ENCODE measurements at places on chromosomes 11 and 22.

DNA sequence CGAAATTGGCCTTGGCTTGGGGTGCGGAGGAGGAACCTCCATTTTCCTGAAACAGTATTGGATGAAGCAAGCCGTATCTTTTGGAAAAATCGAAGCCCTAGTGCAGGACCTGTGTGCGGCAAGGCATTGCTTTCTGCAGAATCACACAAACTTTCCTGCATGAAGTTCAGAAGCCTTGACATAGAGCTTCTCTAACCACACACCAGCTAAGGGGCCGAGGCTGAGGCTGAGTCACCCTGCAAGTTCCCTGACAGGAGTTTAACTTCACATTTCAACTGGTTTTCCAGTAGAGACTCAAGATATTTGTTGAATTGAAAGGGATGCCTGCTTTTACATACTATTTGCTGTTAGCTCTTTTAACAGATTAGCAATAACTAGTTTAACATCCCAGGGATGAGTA is 67.8 kb downstream of the TCF20 start:
- DNase-seq: no peak

DNA sequence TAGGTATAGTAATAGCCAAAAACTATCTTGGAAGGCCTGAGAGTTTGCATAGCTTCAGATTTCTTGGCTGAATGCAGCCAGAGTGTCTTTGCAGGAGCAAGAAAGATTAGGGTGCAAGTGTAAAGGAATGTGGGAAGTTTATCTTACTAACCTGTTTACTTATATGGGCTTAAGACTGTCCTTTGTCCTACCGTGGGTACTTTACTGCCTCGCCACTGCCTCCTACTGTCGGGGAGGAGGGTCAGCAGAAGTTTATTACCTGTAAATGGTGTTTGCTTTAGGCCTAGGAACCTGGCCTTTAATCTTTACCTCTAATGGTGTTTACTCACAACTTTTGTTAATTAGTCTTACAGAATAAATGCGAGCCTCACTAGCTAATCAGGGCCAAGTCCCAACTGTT is 633.8 kb downstream of the DLG2 start:
- no peak for DNase-seq

DNA sequence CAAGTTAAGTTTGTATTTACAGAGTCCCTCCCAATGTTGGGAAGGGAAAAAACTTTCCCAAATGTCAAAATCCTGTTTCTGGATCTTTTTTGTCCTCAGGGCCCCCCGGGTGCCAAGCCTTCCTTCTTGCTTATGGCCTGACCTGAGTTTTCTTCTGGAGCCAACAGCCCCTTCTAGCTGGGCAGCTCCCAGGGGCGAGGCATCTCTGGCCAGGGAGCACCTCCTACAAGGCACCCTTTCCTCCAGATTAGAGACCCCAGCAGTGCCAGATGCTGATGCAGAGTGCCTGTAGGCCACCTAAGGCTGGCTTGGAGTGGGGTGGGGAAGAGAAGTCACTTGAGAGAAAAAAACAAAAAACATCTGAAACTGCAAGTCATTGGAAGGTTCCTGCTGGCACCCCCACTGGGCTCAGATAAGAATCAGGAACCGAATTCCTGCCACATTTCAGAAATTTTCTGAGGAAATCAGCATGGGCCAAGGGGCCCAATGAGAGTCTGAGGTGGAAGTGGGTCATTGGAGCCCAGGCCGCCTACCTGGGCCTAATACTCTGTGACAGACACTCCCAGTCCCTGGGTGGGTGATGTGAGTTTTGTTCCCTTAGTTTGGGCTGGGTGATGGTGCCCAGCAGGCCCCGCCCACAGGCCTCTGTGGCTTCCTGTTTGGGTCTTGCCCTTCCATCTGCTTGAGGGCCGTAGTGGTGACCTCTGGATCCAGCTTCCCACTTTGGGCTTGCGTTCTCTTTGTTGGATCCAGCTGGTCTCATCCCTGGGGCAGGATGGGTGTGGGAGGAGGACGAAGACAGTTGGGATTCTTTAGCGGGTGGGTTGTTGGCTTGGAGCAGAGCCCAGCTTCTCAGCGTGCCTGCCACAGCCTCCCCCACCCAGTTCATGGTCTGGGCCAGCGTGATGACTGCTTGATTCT is 40.6 kb downstream of the PARVA start:
- DNase-seq: no peak

DNA sequence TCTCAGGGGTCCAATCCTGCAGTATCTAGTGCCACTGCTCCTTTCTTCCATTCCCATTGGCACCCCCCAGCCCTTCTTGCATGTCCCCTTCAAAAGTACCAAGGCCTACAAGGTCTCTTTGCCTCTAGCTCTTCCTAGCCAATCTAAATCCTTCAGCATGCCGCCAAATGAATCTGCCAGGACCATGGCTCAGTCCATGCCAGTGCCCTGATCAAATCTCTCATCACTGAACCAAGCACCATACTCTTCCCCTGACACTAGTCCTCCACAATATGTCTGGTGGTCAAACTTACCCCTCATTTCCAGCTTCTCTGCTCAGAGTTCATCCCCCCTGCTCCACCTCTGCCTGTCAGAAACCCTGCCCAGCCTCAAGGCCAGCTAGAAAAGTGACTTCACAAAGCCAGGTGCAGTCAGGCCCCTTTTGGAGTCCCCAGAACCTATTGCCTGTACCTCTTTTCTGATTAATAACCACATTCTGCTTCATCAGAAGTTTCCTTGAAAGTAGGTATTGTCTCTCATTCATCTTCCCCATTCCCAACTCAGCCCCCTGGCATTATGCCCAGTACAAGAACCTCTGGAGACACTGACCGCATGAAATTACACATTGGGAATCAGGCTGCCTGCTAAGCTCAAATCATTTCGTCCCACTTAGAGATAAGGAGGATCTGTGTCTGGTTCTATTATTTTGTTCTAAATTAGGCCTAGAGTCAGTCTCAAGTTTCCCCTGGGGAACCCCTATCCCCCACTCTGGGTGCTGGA is 11.4 kb downstream of the FEN1 start:
- DNase-seq: no peak

DNA sequence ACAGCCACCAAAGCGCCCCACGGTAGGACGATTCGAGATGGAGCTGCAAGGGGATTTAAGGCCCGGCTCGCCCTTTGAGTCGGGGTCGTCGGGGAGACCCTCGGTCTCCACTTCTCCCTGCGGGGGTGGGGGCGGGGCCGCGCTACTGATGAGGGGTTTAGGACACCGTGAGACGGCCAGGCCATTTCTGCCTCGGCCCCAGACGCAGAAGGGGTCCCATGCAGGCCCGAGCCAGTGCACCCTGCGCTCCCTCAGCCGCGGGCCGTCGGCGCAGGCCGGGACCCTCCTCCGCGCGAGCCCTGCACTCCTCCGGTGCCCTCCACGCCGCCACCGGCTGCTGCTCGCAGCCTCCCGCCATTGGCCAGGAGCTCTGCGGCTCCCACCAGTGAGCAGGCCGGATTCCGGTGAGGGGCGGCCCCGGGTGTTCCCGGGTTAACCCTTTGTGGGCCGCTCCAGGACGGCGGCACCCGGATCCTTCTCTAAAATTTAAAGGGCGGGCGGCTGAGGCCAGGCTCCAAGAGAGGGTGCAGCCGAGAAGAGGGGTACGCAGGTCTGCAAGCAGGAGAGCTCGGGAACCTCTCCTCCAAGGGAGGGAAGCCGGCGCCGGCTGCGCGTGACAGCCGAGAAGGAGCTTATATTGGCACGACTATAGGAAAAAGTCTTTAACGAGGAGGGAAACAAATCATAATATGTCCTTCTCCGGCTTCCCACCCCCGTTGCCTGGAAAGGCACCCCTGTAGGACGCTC is 18.0 kb downstream of the CREB3L1 start:
- peak; percentile 36 for DNase-seq

- DNase-seq: no peak
These were observed 243.0 kb downstream of the CTTN start for GRCh38 chr11:70641369-70641768.

DNA sequence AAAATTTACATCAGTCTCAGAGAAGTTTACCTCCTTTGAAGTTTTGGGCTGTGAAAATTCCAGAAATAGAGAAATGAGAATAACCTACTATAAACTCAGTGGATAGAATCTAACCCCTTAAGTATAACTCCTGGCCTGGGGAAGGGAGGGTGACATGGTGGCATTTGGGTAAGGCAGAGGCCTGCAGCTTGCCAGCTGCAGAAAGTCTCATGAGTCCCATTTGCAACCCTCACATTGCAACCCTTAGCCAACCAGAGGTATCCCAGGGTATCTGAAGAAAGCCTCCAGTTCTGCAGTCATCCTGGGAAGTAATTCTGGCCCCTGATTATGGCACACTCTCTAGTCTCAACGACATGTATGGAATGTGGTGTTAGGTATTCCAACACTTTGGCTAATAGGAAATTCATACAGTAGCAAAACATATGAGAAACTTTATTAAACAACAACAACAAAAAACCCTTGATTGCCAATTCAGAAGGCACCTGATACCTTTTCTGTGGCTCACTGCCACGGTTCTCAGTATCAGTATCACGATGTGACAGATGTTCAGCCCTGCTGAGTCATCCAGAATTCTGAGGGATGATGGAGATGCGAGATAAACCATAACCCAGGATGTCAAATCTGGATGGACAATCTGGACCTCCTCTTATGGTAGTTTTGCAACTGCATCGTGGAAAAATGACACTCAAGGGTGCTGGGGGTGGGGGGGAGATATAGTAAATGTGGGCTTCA is 743.4 kb downstream of the NELL1 start:
- DNase-seq: no peak

DNA sequence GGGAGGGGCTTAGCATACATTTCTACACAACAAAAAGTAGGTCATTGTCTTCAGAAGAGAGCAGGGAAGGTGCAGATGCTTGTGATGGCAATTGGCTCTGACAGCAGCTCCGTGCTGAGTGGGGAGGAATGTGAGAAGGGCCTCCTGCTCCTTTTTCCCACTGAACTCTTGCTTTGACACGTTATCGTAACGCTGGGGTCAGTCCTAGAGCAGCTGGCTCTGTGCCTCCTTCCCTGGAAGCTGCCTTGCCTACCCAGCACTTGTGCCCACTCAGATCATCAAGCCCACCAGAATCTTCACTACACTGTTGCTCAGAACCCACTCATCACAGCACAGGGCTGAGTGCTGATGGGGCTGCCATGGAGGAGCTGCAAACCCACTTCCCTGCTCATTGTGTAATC is 14.9 kb upstream of the NAV2 start:
- no peak for DNase-seq

DNA sequence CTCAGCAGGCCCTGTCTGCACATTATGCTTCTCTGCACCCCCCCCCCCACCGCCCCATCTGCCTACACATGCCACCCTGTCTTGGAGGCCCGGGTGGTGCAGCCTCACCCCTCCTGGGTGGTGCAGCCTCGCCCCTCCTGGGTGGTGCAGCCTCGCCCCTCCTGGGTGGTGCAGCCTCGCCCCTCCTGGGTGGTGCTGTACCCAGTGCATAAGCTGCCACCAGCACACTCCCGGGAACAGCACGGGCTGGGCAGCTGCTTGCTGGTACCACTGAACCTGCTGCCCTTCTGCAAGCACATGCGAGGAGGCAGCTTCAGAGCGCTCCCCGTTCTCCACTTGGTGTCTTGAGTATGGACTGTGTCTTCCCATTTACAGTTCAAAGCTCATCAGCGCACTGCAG is 69.3 kb downstream of the NCAPD3 start:
- no peak for DNase-seq

GRCh38 chr11:48099916-48100446 is 116.6 kb upstream of the OR4B1 start:
- DNase-seq: no peak

DNA sequence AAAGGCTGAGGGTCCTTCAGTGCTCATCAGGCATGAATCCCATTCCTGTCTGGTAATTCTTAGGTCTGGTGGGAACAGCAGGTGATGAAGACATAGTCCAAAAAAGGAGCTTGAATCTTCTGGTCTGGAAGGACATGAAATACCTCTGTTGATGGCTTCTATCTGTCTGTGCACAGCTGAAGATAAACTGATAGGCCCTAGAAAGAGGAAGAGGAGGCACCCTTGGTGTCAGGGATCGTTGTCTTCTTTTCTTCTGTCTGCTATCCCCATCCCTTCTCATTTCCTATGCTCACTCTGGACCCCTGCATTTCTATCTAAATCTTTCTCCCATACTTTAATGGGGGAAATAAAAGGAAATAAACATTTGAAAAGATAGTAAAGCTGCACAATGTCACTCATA is 9.4 kb downstream of the AGBL2 start:
- peak; percentile 18 for DNase-seq

- no peak for DNase-seq
These were observed 43.1 kb downstream of the TRAF6 start for GRCh38 chr11:36467012-36467411.
